ENCODE measurements at places on chromosomes 13 and 19.

DNA sequence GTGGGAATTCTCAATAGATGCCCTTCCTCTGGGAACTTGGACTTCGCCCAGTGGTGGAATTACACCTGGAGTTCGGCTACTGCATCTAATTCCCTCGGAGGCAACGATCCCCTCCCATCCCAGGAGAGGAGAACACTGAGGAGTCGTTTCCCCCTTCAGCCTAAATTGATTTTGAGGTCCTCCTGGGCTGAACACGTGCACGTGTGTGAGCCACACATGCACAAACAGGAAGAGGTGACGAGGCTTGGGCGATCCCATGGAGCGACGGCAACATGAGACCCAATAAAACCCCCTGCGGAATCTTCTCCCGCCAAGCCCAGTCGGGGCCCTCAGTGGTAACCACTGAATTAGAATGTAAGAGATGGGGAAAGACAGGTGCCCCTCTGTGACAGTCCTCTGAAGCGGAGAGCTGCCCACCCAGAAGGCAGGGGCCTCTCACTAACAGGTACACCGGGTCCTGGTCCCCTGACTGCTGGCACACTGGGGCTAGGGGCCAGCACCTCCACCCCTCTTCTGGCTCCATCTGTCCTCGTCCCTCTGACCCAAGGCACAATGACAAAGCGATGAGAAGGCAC lies 4.5 kb downstream of the MLLT1 start:
- DNase-seq = no peak

DNA sequence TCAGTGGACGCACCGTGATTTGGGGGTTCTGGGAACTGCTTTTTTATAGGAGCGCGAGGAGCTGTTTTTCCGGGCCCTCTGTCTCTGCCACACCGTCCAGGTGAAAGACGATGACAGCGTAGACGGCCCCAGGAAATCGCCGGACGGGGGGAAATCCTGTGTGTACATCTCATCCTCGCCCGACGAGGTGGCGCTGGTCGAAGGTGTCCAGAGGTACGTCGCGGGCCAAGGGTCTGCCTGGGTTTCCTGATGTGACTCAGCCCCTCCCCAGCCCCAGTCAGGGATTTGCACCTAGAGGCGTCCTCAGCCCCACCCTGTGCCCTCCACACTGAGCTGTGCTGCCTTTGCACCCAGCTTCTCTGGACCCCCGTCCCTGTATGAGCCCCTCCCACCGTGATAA lies 136.2 kb upstream of the MCF2L start:
- DNase-seq = no peak

GRCh38 chr19:50384685-50385535 lies 763 bp downstream of the POLD1 start:
- no peak for DNase-seq

GRCh38 chr19:47036097-47036651 lies 12.2 kb downstream of the TMEM160 start:
- DNase-seq = no peak

DNA sequence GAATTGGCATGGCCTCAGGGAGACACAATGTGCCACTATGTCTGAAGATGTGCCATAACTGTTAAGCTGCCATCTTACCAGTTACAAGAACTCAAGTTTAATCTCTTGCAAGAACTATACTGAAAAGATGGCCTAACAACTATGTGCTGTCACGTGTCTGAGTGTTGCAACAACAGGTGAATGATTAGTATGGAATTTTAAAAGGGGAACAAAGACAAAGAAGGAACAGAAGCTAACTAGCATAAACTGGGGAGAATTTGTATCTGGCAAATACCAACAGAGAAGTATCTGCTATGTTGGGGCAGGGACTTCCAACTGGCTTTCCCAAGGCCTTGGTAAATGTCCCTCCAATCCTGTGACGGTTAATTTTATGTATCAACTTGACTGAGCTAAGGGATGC lies 11.5 kb upstream of the ACOD1 start:
- no peak for DNase-seq

DNA sequence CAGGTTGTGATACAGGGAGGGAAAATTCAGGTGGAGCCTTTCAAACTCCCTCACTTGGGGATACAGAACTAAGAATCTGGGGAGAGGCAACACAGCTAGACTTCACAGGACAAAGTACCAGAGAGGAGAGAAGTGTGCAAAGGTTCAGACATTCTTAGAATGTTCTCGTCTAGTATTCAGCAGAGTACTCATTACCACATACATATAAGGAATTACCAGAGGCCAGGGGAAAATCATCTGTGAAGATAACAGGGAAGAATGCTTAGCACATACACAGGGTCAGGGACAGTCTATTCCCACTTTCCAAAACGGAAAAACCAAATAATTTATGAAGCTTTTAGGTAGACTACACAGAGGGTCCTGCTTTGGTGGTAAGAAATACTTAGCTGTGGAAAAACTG lies 58.1 kb downstream of the TRPC4 start:
- no peak for DNase-seq

DNA sequence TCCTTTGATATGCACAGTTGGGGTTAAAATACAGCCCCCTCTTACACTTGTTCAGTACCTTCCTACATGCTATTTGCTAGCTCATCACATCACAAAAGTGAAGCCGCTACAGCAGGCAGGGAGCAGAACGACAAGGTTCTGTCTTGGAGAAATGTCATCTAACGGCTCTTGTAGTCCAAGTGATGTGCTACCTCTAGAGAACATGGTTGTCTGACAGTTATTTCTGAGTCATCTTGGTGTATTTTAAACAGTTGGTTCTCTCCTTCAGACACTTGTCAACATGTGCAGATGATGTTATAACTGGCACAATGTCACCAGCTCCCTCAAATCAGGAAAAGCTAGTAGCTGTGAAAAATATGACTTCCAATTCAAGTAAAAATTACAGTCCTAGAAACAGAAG lies 865.0 kb downstream of the PCDH9 start:
- no peak for DNase-seq

DNA sequence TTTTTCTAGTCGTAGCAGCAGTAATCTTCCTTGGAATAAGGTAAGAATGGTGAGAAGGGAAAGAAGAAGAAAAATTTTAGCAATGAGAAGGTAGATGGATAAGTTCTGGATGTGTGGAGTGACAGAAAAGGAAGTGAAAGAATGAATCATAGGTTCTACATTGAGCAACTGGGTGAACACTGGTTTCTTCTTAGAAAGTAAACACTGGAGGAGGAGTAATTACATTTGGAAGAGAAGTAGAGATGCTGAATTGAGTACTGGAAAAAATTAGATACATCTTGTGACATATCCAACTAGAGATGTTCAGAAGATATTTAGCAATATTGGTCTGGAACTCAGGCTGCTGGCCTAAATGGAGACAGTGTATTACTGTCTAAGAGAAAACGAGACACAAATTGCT lies 148.5 kb downstream of the GPC5 start:
- DNase-seq = no peak

- no peak for DNase-seq
Measured at GRCh38 chr19:28883241-28883693, 329.7 kb downstream of the UQCRFS1 start.

GRCh38 chr19:15283141-15283883 lies 49.0 kb downstream of the BRD4 start:
- DNase-seq = no peak

GRCh38 chr13:85529218-85529594 lies 270.0 kb downstream of the SLITRK6 start:
- no peak for DNase-seq

- DNase-seq = no peak
Measured at GRCh38 chr19:1636325-1637236, 15.8 kb downstream of the TCF3 start.

DNA sequence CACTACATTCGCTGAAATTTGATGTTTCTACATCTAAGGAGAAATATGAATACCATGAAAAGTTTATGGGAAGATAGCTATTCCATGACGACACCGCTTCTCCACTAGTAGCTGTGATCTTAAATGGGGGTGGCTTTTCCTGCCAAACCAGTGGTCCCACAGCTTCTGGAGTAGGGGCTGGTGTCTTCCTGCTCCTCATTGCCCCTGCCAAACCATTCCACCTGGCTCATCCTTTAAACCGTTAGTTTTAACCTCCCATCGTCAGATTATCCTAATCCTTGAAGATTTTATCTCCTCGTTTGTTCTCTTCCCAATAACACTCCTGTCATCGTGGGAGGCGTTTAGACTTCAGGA lies 568 bp upstream of the ZNF230 start:
- no peak for DNase-seq

DNA sequence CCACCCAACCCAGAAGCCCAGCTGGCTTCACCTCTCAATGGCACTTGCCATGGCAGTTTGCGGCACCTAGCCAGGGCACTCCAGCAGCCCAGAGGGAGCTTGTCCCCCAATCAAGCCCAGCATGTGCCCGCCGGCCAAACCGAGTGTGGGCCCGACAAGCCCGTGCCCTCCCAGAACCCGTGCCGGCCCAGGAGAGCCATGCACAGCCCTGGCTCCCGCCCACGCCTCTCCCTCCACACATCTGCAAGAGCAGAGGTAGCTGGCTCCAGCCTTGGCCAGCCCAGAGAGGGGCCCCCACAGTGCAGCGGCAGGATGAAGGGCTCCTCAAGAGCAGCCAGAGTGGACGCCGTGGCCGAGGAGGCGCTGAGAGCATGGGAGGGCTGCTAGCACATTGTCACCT lies 2278.0 kb upstream of the PCDH20 start:
- no peak for DNase-seq

DNA sequence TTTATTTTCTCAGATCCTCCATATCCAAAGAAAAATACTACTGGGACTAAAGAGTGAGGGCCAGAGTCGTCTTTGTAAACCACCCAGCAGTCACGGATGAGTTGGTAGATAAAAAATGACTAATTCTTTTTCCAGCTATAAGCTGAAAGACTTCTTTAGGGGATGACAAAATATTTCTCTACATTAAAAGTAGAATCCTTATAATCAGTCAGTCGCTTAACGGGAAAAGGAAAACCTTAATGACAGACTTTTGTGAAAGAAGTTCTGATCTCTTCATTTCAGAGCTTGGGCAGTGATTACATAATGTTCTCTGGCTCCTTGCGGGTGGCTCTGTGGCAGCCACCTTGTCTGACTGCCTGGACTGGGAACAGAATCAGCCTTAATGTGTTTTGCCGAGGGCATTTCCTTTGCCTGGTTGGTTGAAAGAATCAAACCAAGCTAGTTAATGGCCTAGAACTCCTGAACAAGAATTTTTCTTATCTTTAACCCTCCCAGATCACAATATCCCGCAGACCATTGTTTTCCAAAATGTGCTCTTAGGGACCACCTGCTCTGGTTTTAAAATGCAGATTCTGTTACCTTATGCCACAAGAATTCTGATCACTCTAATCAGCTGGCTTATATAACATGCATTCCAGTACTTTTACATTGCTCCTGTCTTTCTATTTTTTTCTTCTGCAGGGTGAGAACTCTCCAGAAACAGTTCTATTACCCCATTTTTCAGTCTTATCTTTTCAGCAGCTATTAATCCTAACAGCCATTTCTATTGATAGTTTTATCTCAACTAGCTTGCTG lies 2.5 kb downstream of the ITM2B start:
- no peak for DNase-seq

- no peak for DNase-seq
Measured at GRCh38 chr13:113763254-113763653, 4.2 kb downstream of the TMEM255B start.

DNA sequence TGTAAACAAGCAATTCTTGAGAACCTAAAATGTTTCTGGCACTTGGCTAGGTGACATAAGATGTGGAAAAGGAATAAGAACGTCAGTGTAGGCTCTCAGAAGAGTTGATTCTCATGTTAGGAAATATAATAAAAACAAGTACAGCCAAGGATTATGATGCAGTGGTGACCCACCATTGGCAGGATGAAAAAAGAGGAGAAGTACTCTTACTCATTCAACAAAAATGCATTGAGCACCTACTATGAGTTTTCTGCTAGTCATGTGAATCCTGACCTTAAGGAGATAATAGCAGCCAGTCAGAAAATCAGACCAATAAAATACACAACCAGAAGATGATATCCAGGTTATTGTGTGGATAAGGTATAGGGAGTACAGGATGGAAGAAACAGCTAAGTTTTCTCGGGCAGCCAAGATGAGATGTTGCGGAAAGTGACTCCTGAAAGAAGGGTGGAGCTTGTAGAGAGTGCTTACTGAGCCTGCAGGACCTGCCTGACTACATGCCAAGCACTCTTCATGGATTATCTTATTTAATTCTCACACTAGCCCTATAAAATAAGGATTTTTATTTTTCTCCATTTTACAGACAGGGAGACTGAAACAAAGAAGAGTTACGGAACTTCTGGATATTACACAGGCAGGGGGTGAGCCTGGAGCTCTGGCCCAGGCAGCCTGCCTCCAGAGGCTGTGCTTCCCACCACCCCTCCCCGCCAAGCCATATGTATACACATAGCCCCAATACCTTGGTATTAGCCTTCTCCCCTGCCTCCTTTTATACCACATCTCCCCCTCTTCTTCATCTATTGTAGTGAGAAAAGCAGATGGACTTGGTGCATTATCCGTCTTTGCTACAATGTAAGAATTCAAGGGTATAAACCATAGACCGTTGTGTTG lies 58.0 kb downstream of the TGDS start:
- DNase-seq = no peak

- no peak for DNase-seq
Measured at GRCh38 chr19:38657633-38658222, 10.3 kb downstream of the ACTN4 start.

DNA sequence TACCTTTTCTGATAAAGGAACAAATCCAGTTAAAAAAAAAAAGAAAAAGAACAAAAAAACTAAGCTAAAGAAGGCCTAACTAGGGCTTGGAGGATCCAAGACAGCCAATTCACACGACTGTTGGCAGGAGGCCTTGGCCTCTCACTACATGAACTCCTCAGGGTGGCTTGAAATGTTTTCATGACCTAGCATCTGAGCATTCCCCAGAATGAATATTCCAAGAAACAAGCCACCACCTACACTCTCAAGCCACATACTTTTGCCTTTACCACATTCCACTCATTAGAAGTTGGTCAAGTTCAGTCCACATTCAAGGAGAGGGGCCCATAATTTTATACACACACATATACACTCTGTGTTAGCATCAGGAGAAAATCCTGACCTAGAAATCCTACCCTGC lies 97.6 kb upstream of the SIAH3 start:
- DNase-seq = no peak

DNA sequence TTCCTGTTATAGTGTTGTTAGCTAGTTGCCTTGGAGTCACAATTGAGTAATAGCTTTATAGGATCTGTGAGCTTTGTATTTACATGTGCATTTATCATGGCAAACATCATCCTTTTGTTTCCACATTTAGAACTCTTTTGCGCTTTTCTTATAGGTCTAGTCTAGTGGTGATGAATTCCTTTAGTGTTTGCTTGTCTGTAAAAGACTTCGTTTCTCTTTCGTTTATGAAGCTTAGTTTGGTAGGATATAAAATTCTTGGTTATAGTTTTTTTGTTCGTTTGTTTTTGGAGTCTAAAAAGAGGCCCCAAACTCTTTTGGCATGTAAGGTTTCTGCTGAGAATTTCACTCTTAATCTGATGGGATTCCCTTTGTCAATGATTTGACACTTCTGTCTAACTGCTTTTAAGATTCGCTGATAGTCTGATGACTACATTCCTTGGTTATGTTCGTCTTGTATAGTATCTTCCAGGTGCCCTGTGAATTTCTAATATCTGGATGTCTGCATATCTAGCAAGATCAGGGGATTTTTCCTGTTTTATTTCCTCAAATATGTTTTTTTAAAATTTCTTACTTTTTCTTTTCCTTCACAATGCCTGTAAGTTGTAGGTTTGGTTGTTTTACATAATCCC lies 20.2 kb downstream of the DNAJC3 start:
- DNase-seq = no peak

GRCh38 chr13:30796132-30796572 lies 60.8 kb downstream of the ALOX5AP start:
- no peak for DNase-seq

- no peak for DNase-seq
Measured at GRCh38 chr19:33469171-33470039, 52.2 kb downstream of the PEPD start.
